ENCODE measurements at places on chromosomes 2 and 18.

DNA sequence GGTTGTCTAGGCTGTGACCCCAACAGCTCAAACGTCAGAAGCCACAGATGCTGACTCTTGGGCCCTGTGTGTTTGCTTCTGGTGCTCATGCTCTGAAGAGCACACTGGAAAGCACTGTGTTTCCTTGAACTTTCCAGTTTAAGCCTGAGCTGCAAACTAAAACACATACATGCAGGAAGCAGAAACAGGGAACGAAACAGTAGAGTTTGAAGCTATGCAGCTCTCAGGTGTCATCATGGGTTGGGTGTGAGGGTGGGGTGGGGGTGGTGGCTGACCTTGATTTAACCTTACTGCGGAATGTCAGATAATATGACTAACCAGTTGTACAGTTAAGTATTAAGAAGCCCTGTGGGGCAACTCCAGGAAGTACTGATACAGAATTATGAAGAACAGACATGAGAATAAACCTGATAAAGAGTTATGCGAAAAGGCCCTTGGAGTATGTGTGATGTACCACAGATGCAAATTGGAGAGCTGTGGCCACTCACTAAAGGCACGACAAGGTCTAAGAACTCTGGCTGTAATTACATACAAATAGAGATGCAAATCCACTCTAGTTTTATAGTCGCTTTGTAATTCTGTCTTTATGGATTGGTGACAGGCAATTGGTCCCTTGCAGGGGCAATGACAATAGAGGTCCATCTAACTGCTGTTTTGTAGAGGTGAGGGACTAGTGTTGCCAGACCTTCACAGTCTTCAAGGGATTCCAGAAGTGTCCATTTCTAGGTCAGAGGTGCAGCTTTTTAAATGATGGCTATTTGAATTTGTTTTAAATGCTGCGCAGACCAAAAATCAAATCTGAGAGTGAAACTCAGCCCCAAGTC lies 273.1 kb downstream of the NAPG start:
- DNase-seq, result no peak

- no peak for DNase-seq
Measured at GRCh38 chr2:10868465-10869314, 43.0 kb upstream of the KCNF1 start.

DNA sequence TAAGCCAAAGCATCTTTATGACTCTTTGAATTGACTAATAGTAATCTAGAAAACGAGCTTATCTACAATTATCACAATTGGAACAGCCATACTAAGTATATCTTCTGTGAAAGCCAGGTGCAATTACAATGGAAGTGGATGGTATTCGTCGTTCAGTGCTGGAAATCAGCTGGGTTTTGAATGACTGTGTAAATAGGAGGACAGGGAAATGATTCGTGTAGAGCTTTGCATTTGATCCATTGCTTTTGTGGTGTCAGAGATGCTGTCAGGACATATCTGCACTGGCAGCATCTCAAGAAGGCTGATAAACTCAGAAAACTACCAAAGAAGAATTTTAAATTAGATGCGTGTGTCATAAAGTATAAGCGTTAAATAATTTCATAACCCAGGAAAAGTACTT lies 187.1 kb downstream of the ZNF407 start:
- no peak for DNase-seq

DNA sequence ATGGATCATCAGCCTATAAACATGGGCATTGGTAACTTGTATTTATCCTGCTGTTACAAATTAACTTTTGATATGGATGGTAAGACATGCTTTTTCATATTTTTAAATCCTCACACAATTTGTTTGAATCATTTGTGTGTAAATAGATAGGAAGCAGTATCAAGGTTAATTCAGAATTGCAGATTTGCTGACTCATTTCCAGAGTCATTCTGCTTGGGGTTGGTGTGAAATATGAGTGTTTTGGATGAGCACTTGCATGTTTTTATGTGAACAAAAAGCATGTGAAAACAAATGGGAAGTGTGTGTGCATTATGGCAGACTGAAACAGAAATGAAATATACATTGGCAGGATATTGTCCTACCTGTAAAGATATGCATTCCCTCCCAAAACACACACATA lies 11.8 kb downstream of the CCDC85A start:
- no peak for DNase-seq

DNA sequence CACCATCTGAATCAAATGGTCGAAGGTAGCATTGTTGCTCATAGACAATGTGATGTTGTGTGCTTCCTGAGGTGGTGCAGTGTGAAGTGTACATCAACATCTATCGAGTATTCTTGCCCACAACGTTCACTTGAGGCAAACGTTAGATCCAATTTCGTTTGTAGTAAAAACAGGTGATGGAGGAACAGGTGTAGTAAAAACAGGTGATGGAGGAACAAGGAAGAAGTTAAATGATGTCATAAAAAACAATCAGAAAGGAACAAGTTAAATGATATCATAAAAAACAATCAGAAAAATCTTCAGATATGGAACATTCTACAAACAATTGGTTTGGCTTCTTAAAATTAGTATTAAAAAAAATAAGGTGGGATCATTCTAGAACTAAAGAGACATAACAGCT lies 11.3 kb downstream of the WDR7 start:
- DNase-seq, result no peak

- no peak for DNase-seq
Measured at GRCh38 chr18:26386002-26386401, 159.8 kb downstream of the TAF4B start.

- no peak for DNase-seq
Measured at GRCh38 chr2:197081294-197081693, 154.8 kb upstream of the PGAP1 start.

- DNase-seq, result no peak
Measured at GRCh38 chr2:103169861-103170260, 408.0 kb downstream of the TMEM182 start.

DNA sequence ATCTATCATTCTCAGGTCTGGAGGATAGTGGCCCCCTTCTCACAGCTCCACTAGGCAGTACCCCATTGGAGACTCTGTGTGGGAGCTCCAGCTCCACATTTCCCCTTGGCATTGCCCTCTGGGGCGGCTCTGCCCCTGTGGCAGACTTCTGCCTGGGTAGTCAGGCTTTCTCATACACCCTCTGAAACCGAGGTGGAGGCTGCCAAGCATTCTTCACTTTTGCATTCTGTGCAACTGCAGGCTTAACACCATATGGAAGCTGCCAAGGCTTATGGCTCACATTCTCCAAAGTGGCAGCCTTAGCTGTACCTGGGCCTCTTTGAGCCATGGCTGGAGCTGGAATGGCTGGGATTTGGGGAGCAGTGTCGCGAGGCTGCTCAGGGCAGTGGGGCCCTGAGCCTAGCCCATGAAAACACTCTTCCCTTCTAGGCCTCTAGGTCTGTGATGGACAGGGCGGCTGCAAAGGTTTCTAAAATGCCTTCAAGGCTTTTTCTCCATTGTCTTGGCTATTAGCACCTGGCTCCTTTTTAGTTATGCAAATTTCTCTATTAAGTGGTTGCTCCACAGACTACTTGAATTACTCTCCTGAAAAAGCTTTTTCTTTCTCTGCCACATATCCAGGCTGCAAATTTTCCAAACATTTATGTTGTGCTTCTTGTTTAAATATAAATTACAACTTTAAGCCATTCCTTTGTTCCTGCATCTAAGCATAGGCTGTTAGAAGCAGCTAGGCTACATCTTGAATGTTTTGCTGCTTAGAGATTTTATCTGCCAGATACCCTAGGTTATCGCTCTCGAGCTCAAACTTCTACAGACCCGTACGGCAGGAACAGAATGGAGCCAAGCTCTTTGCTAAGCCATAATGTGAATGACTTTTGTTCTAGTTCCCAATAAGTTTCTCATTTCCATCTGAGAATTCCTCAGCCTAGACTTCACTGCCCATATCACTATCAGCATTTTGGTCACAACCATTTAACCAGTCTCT lies 206.5 kb downstream of the CPS1 start:
- no peak for DNase-seq

- DNase-seq, result no peak
Measured at GRCh38 chr2:174611854-174612253, 14.2 kb upstream of the WIPF1 start.
